ENCODE measurements at places on chromosomes 4 and X.

GRCh38 chr4:65033899-65034298, 624.6 kb upstream of the TECRL start:
- no peak for DNase-seq

- DNase-seq: no peak
Observed at GRCh38 chr4:105543346-105543745, 9.1 kb upstream of the ARHGEF38 start.

DNA sequence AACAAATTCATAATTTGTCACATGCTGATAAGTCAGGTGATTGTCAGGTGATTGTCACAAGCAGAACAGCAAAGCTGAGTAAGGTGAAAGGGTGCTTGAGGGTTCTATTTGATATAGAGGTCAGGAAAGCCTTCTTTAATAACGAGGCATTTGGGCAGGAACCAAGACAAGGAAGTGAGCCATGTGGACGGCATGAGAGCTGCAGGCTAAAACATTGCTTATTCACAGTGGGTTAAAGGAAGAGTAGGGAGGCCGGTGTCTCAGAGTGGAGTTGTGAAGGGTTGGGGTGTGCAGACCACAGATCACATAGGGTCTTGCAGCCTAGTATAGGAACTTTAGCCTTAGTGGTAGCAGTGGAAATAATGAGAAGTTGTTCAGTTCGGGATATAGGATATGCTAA, 31.3 kb upstream of the CYP2U1 start:
- DNase-seq: no peak

DNA sequence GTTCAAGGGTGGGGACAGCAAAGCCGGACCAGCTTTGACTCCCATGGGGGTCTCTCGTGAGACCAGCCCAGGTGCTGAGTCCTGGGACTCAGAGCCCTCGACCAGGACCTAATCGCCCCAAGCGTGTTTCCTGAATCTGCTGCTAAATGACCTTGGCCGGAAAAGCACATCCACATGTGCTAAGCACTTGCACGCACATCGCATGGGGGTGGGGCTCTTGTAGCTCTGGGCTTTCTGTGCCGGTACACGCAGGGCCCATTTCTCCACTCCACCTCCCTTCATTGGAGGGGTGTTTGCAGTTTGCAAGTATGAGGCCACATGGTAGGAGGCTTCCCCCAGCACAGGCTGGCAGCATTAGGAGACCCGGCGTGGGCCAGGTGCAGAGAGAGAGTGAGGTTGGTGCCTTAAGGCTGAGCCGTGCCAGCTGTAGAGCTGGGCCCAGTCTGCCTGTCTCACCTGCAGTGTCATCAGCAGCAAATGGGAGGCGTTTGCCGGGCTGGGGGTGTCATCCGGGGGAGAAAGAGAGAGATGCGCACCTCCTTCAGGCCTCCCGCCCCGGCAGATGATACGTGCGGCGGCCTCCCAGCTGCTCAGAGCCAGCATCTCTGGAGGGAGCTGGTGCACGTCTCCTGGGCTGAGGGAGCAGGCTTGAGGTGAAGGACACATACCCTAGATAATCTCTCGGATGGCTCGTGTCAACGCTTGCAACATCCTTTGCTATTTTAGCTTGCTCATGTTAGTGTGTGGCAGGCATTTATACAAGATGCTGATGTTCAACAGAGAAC, 45.2 kb upstream of the CLCN4 start:
- no peak for DNase-seq

GRCh38 chr4:177405508-177405907, 36.7 kb downstream of the AGA start:
- no peak for DNase-seq

DNA sequence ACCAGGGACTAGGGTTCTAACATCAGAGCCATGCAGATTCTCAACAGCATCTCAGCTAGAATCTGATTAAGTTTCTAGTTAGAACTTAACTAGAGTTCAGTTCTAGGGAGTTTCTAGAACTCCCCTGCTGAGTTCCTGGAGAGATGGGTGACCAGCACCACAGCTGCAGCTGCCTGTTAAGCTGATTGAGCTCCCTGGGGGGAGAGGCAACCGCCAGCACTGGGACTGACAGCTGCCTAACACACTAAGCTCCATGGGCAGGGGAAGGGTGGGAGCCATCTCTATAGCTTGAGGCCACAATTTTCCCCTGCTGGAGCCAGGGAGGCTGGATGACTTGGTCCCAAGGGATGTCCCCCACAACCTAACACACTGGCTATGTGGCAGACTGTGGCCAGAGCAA, 84.2 kb downstream of the CHIC1 start:
- DNase-seq: no peak

DNA sequence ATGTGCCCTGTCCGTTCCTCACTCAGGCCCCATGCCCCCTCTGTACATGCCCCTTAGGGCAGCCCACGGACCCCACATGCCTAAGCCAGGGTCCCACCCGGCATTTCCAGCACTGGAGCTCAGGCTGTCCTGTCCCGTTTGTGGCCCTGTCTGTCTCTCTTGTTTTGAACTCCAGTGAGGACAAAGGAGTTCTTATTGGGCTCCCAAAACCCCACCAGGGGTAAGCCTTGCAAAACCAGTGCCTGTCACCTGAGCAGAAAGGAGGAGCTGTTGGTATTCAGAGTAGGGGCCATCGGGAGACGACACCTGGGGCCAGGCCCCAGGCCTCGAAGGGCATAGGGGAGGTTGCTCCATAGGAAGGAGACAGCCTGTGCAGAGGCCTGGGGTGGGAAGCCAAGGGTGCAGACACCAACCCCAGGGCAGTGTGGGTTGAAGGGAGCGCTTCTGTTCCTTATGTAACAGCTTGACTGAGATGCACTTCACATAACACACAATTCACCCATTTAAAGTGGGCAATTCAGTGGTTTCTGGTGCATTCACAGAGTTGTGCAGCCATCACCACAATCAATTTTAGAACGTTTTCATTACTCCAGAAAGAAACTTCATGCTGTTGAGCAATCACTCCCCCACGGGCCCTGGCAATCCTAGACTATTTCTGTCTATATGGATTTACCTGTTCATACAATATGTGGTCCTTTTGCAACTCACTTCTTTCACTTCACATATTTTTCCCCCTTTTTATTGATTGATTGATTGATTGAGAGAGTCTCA, 31.7 kb downstream of the MAN2B2 start:
- DNase-seq: no peak

- DNase-seq: peak; percentile 52
Observed at GRCh38 chr4:125316791-125317524, 2.2 kb downstream of the FAT4 start.

DNA sequence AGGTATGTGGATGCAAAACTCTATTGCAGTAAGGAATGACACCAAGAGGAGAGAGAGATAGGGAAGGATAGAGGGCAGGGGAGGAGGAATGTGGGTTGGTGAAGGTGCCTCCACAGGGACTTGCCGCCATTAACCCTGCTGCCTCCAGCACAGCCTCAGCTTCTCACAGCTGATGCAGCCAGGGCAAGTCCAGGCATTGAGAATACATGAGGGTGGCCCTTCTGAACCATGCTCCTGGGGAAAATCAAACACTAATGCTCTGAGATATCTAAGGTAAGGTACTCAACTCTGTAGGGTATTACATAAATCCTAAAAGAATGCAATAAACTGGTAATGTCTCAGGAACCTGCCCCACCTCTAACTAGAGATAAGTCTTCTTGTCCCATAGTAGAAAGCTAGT, 28.7 kb downstream of the UGT2B7 start:
- DNase-seq: no peak

DNA sequence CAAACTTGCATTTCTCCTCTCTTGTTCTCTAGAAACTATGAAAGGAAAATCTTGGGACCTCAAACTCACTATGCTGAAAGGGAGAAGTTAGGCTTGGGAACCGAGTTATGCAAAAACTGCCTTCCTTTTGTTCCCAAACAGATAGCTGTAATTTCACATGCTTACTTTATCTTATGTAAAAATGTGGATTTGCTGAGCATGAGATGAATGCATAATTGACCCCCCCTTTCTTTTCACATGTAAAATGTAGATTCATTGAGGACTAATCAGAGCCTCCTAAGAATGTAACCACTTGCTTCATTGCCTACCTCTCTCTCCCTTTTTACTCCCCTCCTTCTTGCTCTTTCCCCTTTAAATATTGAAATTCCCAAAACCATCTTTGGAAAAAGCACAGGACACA, 18.0 kb downstream of the TBC1D9 start:
- no peak for DNase-seq

DNA sequence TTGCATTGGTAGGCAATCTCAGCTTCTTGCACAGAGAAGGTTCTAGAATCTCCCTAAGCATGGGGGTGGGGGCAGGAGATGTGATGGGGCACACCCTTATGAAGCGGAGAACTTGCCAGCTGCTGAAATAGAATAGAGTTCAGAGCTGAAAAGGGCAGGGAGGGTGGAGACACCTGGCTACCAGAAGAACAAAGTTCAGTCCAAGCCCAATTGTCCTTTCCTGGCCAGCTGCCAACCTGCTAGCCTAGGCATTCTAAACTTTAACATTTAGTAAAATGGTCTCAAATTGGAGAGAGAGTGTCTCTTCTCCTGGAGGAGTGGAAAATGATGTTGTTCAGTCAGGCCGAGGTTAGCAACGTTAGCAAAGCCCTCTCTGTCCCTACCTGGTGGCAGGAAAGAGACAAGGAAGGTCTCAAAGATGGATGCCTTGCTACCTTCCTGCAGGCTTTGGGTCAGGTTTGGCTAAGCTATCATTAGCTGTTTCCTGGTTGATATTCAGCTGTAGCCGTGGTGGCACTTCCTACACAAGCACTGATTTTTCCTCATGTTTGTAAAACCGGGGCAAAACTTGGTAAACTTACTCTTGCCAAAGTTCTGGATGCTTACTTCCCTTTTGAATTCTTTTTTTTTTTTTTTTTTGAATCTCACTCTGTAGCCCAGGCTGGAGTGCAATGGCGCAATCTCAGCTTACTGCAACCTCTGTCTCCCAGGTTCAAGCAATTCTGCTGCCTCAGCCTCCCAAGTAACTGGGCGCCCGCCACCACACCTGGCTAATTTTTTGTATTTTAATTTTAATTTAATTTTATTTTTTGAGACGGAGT, 34.7 kb upstream of the NYX start:
- no peak for DNase-seq

DNA sequence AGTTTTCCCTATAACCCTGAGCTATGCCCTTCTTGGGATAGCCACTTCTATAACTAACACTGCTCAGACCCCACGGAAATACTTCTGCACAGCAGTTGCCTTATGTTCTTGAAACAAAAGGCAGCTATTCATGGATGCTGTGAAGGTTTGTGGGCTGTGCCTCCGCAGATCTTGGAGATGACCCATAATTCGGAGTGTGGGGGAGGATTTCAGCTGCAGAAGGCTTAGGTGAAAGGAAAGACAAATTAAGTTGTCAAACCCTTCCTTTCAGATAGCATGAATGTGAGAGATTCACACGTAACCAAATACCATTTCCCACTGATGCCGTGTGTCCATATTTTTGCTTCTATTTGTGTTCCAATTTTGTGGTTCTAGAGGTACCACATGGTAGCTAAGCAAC, 38.1 kb upstream of the NYX start:
- DNase-seq: no peak

DNA sequence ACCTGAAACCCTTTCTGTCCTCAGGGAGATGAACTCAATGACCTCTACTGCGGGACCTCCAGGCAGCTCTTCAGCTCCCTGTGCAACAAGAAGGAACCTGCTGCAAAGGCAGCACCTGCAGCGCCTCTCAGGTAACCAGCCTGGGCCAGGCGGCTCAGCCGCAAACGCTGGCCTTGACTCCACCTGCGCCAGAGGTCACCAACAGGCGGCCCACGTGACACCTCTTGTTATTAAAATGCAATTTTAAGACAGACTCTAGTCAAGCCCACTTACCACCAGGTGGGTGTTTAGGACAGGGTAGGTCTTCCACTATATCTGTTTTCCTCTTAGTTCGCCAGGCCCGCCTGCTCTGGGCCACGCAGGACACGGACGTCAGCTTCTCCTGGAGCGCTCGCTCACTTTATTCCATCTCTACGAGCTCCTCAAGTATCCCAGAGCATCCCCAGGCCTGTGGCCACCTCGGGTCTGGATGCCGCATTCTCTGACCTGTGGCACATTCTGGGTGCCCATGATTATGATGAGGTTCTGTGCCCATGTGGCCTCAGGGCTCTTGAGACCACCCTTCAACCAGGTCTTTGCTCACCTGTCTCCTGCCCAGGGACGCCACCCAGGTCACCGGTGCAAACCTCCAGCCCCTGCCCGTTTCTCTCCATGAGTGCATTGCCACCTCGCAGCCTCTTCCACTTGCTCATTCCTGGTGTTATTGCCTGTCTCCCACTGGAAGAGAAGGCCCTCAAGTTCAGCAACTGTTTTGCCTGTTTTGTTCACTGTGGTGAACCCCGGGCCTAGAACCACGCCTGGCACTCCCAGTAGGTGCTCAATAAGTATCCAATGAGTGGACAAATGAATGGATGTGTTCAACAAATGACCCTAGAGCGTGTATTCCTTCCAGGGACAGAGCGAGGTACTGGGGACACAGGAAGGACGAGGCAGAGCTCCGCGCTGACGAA, 32.8 kb upstream of the JAKMIP1 start:
- DNase-seq: no peak

DNA sequence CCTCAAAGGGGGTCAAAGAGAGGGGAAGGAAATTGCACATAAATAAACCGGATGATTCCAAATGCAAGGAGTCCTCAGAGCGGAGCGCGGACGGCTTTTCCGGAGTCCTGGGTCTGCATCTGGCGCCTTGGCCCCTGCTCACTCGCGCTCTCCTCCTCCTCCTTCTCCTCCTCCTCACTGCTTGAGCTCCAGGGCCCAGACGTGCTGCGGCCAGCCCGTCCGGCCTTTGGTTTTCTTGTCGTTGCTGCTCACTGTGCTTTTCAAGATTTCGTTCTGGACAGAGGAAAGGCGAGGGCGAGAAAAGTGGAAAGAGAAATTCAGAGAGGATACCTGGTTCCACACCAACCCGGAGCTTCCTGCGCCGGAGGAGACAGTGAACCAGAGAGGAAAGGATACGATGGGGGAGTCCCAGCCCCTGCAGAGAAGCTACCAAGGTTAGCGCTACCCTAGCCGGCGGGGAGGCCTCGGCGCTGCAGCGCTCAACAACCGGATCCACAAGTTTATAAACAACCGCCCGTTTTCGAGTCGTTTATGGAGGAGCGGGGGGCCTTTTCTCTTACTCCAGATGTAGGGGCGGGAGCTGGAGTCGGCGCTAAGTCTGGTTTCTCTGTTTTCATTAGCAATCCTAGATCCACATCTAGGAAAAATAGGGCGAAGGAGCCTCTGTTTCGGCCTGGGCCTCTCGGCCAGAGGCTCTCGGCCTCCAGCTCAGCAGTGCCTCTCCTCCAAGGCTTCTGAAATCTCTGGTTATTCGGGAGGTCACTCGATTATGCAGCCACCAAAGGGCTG, 2.7 kb downstream of the HAND2 start:
- DNase-seq: no peak

DNA sequence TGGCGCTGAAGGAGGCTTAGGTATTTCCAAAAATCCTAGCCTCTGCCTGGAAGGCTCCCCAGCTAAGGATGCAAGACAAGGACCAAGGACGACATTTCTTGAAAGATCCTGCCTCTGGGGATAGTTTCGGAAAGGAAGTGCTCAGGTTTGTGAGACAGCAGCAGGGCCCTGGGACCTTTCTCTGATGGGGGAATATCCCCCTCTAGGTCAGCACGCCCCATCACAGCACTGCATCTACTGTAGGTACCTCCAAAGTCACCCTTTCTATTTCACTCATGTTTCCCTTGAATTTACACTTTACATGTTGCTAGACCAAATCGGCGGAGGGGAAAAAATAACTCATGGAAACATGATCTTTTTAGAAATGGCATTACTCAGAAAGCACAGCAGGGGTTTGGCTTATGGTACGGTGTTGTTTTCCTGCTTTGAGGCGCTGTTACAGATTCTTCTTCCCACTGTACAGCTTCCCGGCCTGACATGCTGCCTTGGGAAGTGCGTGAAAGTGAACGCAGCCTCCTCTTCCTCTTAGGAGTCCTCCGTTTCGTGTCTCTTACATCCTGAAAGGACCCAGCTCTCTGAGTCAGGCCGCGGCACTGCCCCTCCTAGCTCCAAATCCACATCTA, 77.2 kb upstream of the DHRSX start:
- no peak for DNase-seq

Data from NCI-H524 (cell line).